ENCODE measurements at places on chromosomes 12 and 14.

DNA sequence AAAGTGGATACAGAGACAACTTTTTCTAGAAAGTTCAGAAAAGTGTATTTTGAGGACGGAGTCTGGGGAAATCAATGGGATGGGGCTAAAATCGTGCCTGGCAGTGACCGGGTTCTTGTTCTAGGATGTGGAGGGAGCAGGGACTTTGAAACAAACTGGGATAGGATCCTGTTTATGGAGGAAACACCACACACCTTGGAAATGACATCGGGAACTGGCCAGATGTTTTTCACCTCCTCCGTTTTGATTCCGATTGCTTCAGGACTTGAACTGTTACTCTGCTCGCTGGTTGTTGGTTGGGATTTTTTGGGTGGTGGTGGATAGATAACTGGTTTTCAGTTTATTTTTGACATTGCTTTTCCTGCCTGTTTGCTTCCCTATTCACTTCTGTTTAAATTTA is 506 bp downstream of the EMP1 start:
- no peak for DNase-seq

DNA sequence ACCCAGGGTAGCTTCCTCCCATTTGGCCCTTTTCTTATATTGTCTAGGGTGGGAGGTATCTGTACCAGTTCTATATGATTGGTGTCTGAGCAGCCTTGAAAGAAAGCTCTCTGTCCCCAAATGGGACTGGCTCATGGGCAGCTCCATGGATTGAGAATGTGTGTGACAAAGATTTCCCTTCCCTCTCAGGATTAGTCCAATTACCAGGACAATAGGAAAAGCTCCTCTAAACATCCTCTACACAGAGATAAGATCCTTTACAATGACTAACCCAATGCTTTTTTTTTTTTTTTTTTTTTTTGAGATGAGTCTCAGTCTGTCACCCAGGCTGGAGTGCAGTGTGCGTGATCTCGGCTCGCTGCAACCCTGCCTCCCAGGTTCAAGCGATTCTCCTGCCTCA is 112.1 kb downstream of the SLC35F4 start:
- no peak for DNase-seq

- DNase-seq: no peak
These were observed 38.2 kb downstream of the EVL start for GRCh38 chr14:100103250-100104005.

DNA sequence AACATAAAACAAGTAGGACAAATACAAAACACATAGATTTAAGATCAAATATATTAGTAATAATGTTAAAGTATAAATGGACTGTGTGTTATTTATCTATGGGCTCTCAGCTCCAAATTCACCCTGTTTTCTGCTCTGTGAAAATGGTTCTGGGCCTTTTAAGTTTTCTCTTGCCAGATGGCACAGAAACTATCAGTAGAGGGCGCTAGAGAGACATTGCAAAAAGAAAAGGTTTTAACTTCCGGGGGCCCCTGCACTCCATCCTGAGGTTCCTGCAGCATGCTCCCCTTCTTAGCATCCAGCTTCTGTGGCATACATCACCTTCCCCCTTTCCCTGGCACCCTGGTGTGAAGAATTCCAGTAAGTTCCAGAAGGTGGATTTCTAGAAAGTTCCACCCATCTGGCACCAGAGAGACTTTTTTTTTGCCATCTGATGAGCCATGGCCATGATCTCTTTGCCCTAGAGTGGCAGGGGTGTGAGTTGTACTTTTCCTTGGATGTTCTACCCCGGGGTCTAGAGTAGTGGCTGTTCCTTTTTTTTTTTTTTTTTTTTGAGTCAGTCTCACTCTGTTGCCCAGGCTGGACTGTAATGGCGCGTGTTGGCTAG is 29.3 kb downstream of the ZCRB1 start:
- DNase-seq: no peak

DNA sequence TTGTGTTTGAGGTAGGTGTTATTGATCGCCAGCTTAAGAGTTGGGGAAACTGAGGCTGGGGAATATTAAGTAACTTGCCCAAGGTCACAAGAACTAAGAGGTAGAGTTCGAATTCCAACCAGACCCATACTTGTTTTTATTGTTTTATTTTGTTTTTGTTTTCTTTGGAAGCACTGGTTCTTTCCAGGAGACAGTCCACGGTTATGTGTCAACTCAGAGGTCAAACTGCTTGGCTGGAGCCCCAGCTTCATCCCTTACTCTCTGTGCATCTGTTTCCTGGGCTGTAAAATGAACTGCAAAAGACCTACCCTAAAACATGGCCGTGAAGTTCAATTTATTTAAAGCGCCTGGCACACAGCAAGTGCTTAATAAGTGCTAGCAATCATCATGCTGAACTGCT is 74.4 kb upstream of the MAP1LC3B2 start:
- DNase-seq: no peak

DNA sequence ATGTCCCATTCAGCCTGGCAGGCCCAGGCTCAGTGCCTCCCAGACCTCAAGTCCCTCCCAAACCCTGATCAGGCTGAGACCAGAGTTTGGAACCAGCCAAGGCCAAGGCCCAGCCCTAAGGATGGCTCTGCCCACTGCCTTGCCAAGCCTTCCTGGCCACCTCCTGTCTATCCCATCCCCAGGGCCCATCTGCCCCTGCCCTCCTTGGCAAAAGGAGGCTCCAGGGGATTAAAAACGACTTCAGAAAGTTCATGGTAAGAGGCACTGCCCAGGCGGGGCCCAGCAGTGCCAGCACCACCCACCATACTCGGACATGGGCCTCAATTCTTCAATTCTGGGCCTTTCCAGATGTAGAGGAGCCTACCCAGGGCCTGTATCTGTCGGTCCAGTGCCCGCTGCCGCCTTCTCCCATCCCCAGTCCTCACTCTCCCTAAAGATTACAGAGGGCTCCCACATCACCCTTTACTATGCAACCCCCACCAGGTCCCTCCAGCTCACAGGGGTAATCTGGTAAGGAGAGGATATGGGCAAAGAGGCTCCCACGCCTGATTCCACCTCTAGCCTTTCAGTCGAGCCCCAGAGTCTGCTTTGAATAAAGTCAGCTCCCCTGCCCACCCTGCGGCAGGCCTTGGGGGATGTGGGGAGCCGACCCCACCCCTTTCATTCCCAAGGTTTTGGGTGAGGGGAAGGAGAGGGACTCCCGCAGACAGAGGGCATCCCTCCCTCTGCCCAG is 932 bp downstream of the ADCY6 start:
- DNase-seq: no peak
